ENCODE measurements at places on chromosomes 1 and 21.

DNA sequence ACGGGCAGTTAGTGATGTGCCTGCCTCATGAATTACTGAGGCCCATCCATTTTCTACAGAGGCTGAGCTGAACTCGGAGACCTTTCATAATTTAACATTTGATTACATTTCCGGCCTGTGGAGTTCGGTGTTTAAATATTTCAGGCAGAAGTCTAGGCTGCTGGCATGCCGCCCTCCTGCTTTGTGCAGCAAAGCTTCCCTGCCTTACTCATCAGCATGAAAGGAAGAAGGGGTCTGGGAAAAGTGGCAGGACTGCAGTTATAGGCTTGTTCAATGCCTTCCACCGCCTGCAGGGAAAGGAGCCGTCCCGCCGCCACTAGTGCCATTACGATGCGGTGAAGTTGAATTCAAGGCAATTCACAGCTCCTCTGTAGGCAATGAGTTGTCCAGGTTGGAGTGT is 527.9 kb downstream of the NPHP4 start:
- DNase-seq, result no peak

DNA sequence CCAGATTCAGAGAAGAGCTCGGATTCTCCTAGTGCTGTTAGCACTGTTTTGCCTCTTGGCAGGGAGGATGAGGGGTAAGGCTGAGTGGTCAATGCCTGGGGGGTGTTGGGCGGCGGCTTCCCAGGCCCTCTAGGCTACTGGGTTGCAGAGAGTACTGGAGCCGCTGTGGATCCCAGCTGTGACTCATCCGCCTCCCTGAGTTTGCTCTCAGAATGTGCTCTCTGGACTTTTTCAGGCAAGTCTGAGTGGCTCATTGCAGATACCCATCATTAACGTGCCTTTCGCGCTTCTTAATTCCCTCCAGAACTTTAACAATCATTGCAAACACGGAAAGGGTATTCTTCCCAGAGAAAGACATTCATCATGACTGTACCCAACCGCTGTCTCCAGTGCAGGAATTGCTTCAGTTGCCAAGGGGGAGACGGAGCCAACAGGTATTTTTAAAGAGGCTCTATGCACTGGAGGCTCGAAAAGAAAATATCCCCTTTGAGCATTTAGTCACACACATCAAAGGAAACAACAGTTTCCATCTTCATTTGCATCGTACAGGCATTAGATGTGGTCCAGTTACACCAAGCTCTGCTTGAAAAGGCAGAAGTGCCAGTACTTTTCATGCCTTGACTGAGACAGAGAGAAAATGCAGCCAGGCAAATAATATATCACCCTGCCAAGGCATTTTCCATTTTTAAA is 14.4 kb upstream of the CAMTA1 start:
- no peak for DNase-seq

DNA sequence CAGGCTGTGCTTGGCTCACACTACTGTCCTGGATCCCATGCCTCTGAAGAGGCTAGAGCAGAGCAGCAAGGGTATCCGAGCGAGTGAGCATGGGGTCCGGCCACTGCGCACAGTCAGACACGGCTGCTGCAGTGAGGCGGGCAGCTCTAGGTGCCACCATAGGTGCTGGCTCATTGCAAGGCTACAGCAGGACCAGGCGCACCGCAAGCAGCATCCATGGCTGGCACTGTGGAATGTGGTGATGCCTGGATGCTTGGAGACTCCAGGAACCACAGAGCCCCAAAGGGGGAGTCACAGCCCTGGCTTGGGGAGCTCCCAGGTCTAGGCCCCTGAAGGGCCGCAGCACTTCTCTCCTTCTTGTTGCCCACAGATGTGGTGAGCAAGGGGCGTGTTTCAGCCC is 47.2 kb downstream of the ATP6V1G3 start:
- DNase-seq, result no peak

DNA sequence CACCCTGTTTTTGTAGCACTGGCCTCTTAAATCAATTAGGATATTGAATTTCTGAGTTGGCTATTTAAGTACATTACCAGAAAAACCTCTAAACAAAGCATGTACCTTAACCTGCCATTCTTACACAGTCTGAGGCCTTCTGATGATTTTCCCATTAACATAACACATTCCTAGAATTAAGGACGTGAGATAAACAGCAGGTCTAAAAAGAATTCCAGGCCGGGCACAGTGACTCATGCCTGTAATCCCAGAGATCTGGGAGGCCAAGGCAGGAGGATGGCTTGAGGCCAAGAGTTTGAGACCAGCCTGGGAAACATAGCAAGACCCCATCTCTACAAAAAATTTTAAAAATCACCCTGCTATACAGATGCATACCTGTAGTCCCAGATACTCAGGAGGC is 18.0 kb upstream of the LRRC8D start:
- no peak for DNase-seq

- no peak for DNase-seq
Measured at GRCh38 chr1:206922524-206922923, 783 bp upstream of the FCMR start.

- no peak for DNase-seq
Measured at GRCh38 chr1:112048421-112048820, 59.0 kb upstream of the KCND3 start.

GRCh38 chr1:19620786-19621185 is 23.3 kb upstream of the NBL1 start:
- no peak for DNase-seq

DNA sequence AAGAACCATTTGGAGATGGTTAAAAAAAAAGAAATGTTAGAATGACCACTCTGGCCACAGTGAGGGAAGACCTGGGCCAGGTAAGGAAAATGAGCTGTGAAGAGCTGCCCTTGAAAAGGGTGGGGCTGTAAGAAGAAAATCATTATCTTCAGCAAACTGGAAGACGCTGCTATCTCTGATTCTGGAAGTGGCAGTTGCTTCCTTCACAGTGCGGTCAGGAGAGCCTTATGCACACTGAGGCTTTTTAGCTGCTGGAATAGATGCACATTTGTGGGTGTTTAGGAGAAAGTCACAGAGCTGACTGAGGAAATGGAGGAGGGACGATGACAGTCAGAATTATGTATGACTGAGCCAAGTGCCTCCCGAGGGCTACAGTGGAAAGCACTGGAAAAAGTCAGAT is 91.6 kb downstream of the TBX19 start:
- DNase-seq, result no peak

DNA sequence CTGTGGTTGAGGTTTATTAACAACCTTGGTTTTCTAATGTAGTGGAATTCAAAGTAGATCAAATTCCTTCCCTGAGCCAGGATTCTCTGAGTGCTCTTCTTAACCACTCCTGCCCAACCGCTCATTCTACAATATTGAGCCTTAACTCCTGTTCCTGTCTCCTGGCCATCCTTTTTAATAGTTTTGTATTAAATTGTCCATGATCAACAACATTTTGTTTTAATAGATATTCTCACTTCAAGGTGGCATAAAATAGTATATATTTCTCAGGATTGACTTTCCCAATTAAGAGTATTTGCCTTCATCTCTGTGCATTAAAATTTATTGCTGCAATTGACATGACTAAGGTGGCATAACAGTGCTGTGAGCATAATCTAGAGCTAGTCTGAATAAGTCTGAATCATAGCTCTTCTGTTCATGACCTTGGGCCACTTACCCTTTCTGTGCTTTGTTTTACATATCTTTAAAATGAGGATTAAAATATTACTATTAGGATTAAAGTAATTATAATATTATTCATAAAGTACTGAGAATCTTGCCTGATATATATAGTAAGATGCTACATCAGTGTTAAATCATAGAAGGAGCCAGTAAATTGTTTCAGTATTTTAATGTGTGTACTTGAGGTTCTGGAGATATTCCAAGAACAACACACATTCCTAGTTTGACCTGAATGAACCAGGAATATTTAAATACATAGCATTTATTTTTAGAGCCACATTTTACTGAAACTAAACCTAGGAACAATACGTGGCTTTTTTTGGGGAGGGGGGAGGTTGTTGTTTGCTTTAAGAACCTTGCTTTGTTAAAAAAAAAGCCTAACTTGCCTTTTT is 76.4 kb downstream of the ADGRL2 start:
- DNase-seq, result no peak

DNA sequence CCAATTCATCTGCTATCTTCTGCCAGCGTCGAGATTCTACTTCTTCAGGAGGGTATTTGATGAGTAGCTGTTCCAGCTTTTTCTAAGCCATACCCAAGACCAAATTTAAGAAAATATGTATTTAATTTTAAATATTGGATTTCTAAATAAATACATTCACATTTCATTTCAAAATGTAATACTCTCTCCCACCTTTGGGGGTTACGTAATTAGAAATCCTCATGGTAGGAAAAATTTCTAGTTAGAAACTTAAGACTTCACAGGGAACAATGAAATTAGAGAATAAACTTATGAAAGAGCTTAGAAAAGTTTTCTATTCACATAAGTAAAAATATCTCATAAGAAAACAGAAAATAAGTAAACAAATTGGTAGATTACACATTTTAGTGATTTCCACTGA is 102.9 kb downstream of the ZZZ3 start:
- DNase-seq, result no peak

GRCh38 chr1:22618056-22618455 is 18.4 kb upstream of the C1QA start:
- no peak for DNase-seq

GRCh38 chr1:1112237-1112985 is 3.5 kb downstream of the C1orf159 start:
- DNase-seq, result no peak

- no peak for DNase-seq
Measured at GRCh38 chr1:81345110-81345509, 455.6 kb upstream of the ADGRL2 start.

- DNase-seq, result no peak
Measured at GRCh38 chr1:25952841-25953401, 44.9 kb downstream of the PAFAH2 start.

- DNase-seq, result no peak
Measured at GRCh38 chr1:64309431-64309831, 106.0 kb downstream of the UBE2U start.

DNA sequence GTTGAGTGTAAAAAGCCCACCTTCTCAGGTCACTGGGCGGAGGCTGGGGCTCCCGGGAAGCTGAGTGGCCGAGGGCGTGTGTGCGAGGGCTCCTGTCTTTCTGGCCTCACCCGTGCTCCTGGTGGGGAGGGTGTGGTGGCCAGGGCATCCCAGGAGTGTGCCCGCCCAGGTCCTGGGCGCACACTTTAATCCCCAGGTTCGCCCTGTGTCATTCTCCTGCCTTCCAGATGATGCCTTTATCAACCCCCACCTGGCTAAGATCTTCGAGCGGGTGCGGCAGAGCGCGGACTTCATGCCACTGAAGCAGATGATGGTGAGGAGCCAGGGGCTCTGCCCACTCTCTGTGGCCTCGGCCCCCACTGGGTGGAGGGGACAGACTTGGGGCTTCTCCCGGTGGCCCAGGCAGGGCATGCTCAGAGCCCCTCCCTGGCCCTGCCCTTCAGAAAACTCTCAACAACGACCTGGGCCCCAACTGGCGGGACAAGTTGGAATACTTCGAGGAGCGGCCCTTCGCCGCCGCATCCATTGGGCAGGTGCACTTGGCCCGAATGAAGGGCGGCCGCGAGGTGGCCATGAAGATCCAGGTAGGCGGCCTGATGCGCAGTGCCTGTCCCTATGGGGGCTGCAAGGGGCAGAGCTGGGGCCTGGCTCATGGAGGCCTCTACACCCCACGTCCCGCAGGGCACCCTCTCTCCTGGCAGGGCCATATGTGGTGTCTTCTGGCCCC is 42.5 kb downstream of the COQ8A start:
- no peak for DNase-seq

- DNase-seq, result no peak
Measured at GRCh38 chr1:188371295-188371806, 1542.6 kb downstream of the PLA2G4A start.

DNA sequence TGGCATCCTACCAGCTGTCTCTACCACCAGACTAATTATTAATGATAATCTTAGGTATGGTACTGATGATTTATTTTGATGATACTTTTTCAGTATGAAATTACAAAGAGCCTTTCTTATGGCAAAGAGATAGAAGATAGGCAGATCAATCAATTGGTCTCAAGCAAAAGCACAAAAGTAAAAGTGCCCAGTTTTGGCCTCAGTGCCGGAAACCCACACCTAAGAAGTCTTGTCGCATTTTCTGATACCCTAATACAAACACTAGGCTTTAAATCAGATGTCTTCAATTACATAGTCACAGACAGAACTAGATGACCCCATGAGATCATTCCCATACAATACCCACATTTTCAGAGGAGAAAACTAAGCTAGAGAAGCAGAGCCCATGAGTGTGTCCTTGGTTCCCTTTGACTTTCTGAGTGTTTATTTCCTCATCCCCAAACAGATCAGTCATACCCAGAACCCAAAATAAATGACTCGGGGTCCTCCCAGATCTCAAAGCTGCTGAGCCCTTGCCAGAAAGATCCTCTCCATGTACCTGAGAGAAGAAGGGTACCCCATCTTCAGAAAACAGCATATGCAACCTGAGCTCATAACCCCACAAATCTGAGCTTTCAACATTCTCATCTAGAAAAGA is 7.7 kb downstream of the ITPKB start:
- no peak for DNase-seq

- DNase-seq, result no peak
Measured at GRCh38 chr1:162649583-162649982, 17.3 kb downstream of the DDR2 start.

DNA sequence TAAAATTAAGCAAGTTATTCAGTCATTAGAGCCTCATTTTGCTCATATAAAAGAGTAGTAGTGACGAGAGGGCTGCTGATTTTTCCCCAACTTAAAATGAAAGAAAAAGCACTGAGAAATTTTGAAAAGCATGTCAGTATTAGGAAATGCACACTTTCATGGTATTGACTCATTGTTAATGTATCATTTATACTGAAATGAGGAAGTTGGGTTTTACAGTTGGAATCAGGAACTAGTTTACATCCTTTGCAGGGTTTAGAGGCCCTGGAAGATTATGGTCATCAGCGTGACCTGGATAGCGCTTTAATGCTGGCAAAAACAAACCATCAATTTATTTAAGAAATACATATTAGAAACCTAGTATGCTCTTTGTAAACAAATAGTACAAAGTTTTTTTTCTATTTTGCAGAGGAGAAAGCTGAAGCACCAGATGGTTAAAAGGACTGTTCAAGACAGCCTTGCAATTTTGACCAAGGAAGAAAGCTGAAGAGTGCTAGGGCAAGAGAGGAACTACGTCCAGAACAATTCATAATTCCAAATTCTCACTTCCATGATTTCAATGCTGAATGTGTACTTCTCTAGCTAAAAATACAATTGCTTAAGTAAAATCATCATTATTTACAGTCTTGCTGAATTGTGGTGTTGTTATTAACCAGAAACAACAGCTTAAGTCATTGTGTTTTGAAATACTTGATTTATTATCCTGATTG is 94.8 kb upstream of the SGIP1 start:
- no peak for DNase-seq

DNA sequence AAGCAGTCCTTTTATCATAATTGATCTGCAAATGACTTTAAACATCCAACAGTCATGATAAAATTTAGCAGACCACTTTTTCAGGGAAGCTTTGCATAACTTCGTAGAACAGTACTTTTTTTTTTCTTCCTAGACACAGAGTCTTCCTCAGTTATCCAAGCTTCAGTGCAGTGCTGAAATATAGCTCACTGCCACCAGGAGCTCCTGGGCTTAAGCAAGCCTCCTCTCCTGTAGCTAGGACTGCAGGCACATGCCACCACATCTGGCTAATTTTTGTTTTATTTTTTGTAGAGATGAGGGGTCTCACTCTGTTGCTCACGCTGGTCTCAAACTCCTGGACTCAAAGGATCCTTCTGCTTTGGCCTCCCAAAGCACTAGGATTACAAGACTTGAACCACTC is 3.8 kb downstream of the F13B start:
- no peak for DNase-seq
